ENCODE measurements at places on chromosomes 12 and 14.

GRCh38 chr14:87187786-87188185 lies 805.2 kb downstream of the GALC start:
- DNase-seq = no peak

GRCh38 chr14:89242652-89243279 lies 174.3 kb downstream of the FOXN3 start:
- DNase-seq = no peak

GRCh38 chr14:32087173-32087861 lies 10.2 kb downstream of the ARHGAP5 start:
- DNase-seq = no peak

GRCh38 chr12:32944195-32944594 lies 47.6 kb upstream of the PKP2 start:
- no peak for DNase-seq

DNA sequence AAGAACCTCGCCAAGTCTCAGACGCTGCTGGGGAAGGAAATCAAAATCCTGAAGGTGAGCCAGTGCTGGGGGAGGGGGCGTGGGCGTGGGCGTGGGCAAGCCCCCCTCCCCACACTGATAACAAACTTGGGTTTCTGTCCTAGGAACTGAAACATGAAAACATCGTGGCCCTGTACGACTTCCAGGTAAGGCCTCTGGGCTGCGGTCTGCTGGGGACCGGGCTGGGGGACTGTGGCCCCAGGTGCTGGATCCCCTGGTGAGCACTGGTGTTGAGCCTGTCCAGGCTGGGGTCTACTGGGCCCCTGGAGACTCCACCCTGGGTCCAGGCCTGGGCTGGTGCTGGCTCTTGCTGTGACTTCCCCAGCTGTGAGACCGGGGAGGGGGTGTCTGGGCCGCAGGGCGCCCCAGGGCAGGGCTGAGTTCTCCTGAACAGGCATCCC lies 1.2 kb downstream of the ULK1 start:
- no peak for DNase-seq

DNA sequence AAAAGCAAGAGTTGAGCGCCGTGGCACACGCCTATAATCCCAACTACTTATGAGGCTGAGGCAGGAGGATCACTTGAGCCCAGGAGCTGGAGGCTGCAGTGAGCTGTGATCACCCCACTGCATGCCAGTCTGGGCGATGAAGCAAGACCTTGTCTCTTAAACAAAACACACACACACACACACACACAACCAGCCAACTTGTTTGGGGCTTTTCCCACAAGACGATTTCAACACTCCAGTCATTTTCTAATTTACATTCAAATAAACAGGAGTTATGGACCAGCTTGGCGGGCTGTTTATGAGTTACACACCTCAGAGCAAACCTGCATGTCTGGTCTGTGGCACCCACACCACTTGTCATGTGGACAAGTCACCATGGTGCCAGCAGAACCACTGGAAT lies 6.7 kb downstream of the GLTP start:
- DNase-seq = no peak

GRCh38 chr12:27333403-27334009 lies 870 bp downstream of the BMAL2 start:
- peak; percentile 32 for DNase-seq

DNA sequence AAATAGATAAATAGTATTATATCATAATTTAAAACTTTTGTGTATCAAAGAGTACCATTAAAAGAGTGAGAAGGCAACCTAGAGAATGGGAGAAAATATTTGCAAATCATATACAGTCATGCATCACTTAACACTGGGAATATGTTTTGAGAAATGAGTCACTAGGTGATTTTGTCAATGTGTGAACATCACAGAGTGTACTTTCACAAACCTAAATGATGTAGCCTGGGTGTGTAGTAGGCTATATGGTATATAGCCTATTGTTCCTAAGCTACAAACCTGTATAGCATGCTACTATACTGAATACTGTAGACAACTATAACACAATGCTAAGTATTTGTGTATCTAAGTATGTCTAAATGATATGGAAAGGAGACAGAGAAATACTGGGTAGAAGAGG lies 48.0 kb upstream of the ARID2 start:
- no peak for DNase-seq

DNA sequence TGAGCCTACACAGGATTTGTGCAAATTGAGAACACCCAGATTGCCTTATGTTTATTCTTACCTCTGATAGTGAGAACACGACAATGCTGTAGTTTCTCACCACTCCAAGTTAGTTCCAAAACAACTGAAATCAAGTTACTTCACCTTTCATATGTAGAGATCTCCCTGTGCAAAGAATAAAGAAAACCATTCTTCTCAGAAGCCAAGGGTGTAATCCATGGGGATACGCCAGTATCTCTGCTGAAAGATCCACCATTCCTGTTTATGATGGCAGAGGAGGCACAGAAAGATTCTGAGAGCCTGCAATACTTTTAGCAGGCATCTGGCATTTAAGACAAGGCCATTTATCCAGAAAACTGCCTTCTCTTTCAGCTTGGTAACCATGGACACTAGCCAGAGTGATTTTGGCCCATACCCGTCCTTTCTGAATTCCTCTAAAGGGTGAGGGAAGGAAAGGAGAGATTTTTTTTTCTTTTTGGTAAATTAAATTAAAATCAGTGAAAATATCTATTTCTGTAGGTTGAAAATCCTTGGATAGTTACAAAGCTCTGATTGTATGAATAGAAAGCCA lies 355.4 kb upstream of the FAR2 start:
- no peak for DNase-seq

GRCh38 chr12:130164216-130164542 lies 1.9 kb downstream of the FZD10 start:
- DNase-seq = no peak

DNA sequence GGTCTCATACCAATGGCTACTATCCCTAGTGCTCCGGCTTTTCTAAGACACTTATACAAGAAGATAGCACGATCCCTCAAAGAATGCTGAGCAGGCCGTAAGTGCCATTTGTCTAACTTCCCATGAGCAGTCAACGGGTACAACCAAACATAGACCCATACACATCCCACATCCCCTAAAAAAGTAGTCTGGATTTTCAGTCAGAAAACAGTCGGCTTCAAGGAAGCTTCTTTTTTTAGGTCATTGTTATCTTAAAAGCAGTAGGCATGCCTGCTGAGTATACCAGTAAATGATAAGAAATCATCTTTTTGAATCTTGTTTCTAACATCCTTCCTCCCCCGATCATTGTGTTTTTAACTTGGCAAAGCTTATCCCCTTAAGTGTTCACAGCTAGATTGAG lies 19.8 kb downstream of the OSBPL8 start:
- DNase-seq = no peak

DNA sequence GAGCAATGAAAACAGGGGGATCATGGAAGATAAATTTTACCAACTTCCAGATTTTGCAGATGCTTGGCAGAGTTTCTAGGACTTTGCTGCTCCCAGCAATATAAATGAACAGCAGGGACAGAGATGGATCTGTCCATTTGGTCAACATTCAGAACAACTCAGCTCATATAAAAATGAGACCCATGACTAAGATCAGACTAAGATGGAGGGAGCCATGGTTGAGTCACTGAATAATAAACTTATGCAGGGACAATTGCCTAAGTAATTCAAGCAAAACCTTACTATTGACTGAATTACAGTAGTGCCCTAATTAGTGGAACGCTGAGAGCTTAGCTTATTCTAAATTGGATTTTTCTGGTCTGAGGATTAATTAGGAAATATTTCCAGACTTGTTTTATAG lies 205.1 kb downstream of the SLC5A8 start:
- no peak for DNase-seq

GRCh38 chr12:79373896-79374499 lies 316.8 kb downstream of the PAWR start:
- no peak for DNase-seq

- DNase-seq = no peak
Measured at GRCh38 chr12:4587108-4587507, 25.1 kb downstream of the DYRK4 start.

- DNase-seq = no peak
Measured at GRCh38 chr14:94562941-94563883, 2.0 kb downstream of the SERPINA4 start.

DNA sequence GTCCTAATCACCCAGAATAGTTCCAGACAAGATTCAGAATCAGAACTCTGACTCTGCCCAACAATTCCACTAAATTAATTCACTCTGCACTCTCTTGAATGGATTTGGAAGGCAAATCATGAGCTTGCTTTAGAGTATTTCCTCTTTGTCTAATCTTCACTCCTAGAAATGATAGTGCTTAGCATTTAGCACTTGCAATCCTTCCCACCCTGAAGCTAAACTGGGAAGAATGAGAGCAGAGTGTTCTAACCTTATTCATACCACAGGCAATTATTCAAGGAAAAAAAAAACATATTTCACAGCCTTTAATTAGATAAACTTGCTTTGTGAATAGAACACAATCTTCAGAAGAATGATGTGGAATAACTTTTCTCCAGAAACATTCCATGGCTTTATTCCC lies 264.6 kb downstream of the PAWR start:
- DNase-seq = no peak

DNA sequence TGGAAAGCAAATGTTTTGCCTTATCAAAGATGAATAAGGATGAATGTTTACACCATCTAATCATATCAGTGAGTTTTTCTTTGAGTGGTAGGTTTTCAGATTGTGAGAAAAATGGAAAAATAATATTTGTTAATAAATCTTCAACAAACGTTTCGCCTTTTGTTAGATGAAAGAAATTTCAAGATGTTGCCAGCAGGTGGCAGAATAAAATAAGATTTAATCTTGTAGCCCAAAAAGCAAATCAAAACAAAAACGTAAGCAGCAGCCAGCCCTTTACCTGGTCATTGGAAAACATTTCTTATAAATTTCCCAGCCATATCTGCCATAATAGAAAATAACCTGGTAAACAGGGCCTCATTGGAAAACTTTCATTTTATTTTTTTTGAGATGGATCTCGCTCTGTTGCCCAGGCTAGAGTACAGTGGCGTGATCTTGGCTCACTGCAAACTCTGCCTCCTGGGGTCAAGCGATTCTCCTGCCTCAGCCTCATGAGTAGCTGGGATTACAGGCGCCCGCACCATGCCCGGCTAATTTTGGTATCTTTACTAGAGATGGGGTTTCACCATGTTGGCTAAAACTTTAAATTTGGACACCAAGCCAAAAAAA lies 15.4 kb upstream of the TMEM120B start:
- no peak for DNase-seq
